ENCODE measurements at places on chromosomes 2 and 18. TPM values are rescaled to one million over a fixed set of nuclear protein-coding genes. Genes with fewer than 3 reads are reported as not detected.

LOXHD1 gene
- not detected for total RNA-seq

BOLL gene
- total RNA-seq = not detected

EFHD1 gene
- total RNA-seq = not detected

PLEK gene
- total RNA-seq = 138 TPM

STARD6 gene
- not detected for total RNA-seq

ACVR1C gene
- total RNA-seq = 0.20 TPM

SERPINB12 gene
- not detected for total RNA-seq

TBR1 gene
- 0.02 TPM for total RNA-seq

DNA sequence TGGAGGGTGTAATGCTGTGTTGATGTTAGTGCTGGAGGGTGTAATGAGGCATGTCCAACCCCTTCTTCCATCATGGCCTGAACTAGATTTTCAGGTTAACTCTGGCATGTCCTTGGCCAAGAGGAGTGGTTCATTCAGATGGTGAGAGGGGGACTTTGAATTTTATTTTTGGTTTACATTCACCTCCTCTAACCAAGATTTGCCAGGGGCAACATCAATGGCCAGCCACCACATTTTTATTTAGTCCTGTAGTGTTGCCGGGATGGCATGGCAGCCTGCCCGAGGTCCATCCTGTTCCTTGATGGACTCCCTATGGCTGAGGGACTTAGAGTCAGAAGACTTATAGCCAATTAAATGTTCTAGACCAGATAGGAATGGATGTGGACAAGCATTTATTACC lies 484.6 kb upstream of the HS6ST1 start:
- H3K4me3 ChIP-seq = no peak overlapping the region
- no peaks in the 10 kb centered on the region for H3K4me1 ChIP-seq
- no peak for DNase-seq
- H3K27ac ChIP-seq = no peak overlapping the region
- H3K36me3 ChIP-seq = no peaks in the 10 kb centered on the region

GRCh38 chr2:58358026-58358425 lies 116.9 kb upstream of the FANCL start:
- no peaks in the 10 kb centered on the region for H3K27me3 ChIP-seq
- H3K4me1 ChIP-seq = no peaks in the 10 kb centered on the region
- DNase-seq = no peak

DNA sequence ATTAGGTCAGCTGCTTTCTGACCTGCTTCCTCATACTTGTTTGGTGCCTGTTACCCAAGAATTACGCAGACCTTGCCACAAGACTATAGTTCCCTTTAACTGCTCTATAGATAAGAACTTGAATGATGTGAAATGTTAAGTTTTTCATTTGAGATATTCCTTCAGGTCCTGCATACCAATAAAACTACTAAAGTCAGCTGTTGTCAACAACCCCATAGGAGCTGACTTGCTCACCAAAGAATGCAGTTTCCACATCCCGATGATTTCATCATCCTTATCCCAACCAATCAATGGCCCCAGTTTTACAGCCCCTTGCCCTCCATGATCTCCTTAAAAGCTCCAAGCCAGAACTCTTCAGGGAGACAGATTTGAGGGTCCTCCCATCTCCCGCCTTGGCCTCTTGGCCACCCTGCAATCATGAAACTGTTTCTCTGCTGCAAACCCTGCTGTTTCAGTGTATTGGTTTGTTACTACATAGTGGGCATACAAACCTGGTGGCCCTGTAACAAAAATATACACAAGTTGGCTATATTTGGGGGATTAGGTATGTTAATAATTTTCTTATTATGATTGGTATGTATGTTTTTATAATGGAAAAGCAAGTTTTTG lies 396.3 kb upstream of the CHST9 start:
- H3K27ac ChIP-seq = no peak overlapping the region
- no peaks in the 10 kb centered on the region for H3K27me3 ChIP-seq
- no peak for DNase-seq

DNA sequence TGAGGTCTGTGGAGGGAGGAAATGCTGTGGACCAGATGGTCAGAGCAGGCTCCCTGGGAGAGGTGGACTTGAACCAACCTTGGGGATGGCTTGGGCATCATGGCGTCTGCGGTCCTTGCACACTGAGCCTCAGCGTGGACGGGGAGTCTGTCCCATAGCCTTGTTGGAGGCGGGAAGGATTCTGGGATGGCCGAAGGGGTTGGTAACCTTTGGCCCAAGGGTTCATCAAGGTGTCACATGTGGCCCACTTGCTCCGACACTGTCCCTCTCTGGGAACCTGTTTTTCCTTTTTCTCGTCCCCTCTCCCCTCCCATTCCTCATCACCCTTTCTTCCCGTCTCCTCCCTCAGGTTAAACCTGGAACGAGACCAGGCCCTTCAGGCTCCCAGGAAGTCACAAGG lies 66.4 kb downstream of the MAPK4 start:
- no peaks in the 10 kb centered on the region for H3K4me1 ChIP-seq
- no peak overlapping the region for H3K27ac ChIP-seq
- H3K27me3 ChIP-seq = peaks cover 17% of the 10 kb centered on the region
- H3K36me3 ChIP-seq = no peaks in the 10 kb centered on the region
- no peak overlapping the region for H3K4me3 ChIP-seq

- no peaks in the 10 kb centered on the region for H3K27me3 ChIP-seq
- DNase-seq = no peak
- no peak overlapping the region for H3K4me3 ChIP-seq
- peaks cover 23% of the 10 kb centered on the region for H3K4me1 ChIP-seq
- H3K36me3 ChIP-seq = no peaks in the 10 kb centered on the region
Observed at GRCh38 chr18:59861009-59861408, 38.8 kb upstream of the PMAIP1 start.

GRCh38 chr2:1754461-1755170 lies 10.3 kb upstream of the PXDN start:
- no peak for DNase-seq
- no peaks in the 10 kb centered on the region for H3K36me3 ChIP-seq
- peaks cover 10% of the 10 kb centered on the region for H3K27me3 ChIP-seq
- H3K27ac ChIP-seq = no peak overlapping the region
- peaks cover 4% of the 10 kb centered on the region for H3K4me1 ChIP-seq
- H3K4me3 ChIP-seq = no peak overlapping the region

DNA sequence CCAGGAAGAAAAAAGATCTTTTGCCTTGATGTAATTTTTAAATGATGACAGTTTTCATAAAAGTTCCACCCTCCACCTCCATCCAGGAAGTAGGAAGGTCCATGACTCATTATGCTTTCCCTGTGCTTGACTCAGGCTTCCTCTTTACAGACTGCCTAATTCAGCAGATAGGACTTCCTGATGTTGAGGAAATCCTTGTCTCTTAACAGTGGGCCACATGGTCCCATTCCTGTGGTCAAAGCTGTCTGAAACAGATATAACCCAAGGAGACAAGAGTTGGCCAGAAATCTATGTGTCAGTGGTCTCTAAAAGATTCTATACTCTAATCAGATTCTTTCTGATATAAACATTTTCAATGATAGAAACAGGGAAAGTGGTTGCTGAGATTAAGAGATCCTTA lies 119.1 kb downstream of the BAZ2B start:
- H3K4me1 ChIP-seq = peaks cover 9% of the 10 kb centered on the region
- H3K36me3 ChIP-seq = peaks cover 10% of the 10 kb centered on the region
- no peak overlapping the region for H3K27ac ChIP-seq
- H3K27me3 ChIP-seq = no peaks in the 10 kb centered on the region
- no peak overlapping the region for H3K4me3 ChIP-seq
- DNase-seq = no peak

- DNase-seq = no peak
- peaks cover 64% of the 10 kb centered on the region for H3K36me3 ChIP-seq
- no peak overlapping the region for H3K27ac ChIP-seq
- H3K4me3 ChIP-seq = no peak overlapping the region
- H3K27me3 ChIP-seq = no peaks in the 10 kb centered on the region
- H3K4me1 ChIP-seq = peaks cover 29% of the 10 kb centered on the region
Observed at GRCh38 chr2:207086136-207086535, 79.6 kb downstream of the KLF7 start.

DNA sequence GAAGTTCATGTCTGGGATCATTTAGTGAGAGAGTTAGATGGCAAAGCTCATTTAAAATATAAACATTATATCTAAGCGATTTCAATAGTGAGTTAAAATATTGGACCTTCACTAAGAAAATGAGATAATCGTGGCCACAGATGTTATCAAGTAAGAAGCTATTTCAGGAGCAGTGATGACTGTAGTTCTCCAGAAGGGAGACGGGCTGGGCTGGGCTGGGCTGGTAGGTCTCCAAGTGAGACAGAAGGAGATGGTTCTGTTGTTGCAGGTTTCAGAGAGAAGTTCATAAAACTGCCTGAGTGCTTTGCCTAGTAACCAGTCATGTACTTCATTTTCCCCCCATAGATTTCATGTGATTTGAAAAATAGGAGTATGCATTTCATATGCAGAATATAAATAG lies 130.1 kb upstream of the DAPL1 start:
- no peaks in the 10 kb centered on the region for H3K36me3 ChIP-seq
- no peak overlapping the region for H3K4me3 ChIP-seq
- H3K27me3 ChIP-seq = no peaks in the 10 kb centered on the region
- H3K27ac ChIP-seq = no peak overlapping the region

- H3K4me3 ChIP-seq = no peak overlapping the region
- H3K27me3 ChIP-seq = peaks cover 9% of the 10 kb centered on the region
- DNase-seq = no peak
Observed at GRCh38 chr2:173584676-173585458, 230.2 kb downstream of the CDCA7 start.

GRCh38 chr18:60259052-60259681 lies 113.4 kb downstream of the MC4R start:
- H3K4me1 ChIP-seq = peaks cover 6% of the 10 kb centered on the region
- no peaks in the 10 kb centered on the region for H3K36me3 ChIP-seq
- peaks cover 2% of the 10 kb centered on the region for H3K27me3 ChIP-seq

DNA sequence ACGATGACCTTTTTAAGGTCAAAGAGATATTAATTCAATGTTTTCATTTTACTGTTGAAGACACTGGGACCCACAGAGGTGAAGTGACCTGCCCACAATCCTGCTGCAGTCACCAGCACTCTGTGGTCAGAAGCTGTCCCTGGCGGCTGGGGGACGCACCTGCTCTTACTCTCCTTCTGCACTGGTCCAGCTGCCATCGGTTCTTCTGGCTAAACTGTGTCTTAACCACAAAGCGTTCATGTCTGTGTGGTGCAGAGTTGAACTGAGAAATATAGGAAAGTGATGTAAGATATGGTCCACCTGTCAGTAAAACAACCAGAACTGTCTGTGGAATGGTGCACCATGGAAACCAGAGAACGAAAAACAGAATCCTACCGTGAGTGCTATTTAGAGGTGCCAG lies 44.9 kb upstream of the SMIM21 start:
- H3K36me3 ChIP-seq = no peaks in the 10 kb centered on the region
- no peak overlapping the region for H3K4me3 ChIP-seq
- H3K4me1 ChIP-seq = no peaks in the 10 kb centered on the region
- no peak overlapping the region for H3K27ac ChIP-seq

DNA sequence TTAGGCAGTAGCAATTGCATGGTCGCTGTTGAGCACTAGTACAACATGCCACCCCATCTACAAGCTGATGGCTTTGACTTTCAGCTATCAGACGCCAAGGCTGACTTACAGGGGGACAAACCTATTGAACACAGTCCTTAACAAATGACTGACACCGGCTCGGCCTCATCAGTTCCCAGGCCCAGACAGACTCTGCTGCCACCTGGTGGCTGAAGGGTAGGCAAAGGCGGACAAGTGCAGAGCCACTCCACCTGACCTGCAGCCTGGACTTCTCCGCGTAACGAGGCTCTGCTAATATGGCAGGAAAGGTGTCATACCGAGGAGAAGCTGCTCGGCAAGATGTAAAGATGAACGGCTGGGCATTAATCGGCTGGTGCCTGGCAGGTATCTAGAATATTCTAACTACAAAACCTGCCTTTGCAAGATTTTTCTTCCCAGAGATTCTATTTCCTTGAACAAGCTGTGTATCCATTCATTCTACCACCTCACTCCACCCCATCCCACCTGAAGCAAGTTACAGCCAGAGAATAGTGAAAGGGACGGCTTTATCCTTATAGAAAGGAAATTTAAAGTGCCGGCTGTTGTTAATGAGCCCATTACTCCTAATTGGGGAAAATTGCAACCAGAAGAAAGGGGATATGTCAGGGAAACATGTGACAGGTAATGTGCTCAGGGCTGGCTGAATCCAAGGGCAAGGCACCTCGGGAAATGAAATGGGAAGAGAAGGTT lies 67.4 kb downstream of the STEAP3 start:
- no peak overlapping the region for H3K27ac ChIP-seq
- DNase-seq = peak; percentile 37
- H3K36me3 ChIP-seq = no peaks in the 10 kb centered on the region
- no peak overlapping the region for H3K4me3 ChIP-seq
- H3K27me3 ChIP-seq = no peaks in the 10 kb centered on the region

GRCh38 chr2:32495139-32495538 lies 132.7 kb upstream of the TTC27 start:
- no peak for DNase-seq
- peaks cover 64% of the 10 kb centered on the region for H3K36me3 ChIP-seq
- H3K27ac ChIP-seq = no peak overlapping the region
- H3K27me3 ChIP-seq = no peaks in the 10 kb centered on the region
- no peak overlapping the region for H3K4me3 ChIP-seq

DNA sequence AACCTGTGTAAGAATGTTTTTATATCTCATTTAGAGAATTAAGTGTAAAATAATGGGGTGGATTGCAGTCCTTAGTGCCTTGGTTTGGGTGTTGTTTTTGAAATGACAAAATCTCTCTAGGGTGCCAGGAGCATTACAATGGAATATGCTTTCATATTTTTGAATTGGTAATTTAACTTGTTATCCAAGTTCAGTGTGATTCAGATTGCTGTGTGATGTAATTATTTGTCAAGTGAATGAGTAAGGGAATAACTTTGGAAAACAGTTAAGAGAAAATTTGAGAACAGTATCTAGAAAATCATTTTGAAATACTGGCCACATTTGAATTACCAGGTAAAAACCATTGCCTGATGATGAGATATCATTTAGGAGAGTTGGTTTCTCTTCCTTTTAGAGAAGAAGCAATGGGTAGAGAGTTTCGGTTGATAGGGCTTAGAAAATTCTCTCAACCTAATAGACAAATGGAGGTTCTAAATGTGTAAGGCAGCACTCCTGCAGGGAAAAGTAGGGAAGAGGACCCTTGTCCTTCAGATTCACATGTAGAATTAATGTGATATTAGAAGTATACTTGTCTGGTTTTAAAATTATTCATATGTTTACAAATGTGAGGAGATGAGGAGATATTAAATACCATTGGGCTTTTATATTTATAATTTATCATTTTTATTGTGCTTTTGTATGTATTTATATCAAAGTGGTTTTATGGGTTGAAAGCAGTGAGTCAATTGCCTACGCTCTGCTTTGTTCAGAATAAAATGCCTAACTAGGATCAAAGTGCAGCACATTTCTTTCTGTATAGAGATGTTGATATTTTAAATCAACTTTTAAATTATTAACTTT lies 124.8 kb downstream of the PHLPP1 start:
- peaks cover 4% of the 10 kb centered on the region for H3K36me3 ChIP-seq
- peaks cover 37% of the 10 kb centered on the region for H3K4me1 ChIP-seq
- H3K27me3 ChIP-seq = no peaks in the 10 kb centered on the region

DNA sequence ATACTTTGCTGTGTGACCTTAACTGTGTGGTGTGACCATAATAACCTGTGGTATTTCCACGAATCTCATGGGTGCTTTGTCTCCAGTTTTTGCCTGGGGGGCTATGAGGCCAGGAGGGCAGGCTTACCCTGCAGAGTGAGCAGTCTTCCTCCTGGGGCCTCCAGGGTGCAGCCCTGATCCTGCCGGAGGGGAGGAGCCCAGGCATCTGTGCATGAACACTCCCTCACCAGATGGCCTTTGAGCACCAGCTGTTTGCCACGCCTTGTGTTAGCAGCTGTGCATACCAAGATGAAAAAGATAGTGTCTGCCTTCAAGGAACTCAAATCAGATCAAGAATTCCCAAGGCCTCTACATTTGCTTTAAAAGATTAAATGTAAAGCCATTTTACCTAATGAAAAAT lies 75.0 kb upstream of the RBM44 start:
- peaks cover 62% of the 10 kb centered on the region for H3K36me3 ChIP-seq
- H3K27me3 ChIP-seq = no peaks in the 10 kb centered on the region
- no peak overlapping the region for H3K4me3 ChIP-seq
- H3K4me1 ChIP-seq = peaks cover 44% of the 10 kb centered on the region
- H3K27ac ChIP-seq = no peak overlapping the region

All from activated B cell treated with CpG ODN at 0.5 μM for 24 hours (primary cell).